NCI-H1694 (cell line): ENCODE measurements at places on chromosomes 1 and 21.

GRCh38 chr1:232074265-232074664, 447.7 kb downstream of the DISC1 start:
- no peak for DNase-seq

DNA sequence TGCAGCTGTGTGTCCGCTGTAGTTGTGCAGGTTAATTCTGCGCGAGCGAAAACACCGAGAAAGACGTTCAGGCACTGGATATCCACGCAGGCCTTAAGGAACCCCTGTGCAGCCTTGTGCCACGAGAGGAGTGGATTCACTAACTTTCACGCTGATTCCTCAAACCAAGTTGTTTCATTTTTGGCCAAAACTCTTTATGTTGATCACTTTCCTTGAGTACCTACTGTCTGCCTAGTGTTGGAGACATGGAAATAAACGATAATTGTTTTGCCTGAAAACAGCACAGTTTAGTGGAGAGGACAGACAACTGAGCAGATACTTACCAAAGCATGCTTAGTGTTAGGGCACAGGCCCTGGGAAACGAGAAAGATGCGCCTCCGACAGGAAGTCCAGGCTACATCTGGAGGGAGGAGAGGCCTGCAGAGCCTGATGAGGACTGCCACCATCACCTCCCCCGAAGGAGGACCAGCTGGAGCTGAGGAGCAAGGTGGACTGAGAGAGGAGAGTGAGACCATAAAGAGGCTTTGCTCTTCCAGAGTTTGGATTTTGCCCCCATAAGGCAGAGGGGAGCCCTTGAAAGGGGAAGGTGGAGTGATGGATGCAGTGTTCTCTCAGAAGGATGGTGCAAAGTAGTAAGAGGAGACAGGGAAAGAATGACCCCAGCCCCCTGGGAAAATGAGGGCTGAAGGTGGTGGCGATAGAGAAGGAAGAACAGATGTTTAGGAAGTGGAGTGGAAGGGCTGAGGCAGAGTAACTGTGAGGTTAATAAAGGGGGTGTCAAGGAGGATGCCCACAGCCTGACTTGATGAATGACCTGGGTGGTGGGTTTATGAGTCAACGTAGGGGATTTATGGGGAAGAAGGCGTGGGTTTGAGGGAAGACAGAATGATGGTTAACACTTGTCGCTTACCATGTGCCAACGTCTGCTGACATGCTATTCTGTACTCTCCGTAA, 956 bp upstream of the SCAF4 start:
- peak; percentile 64 for DNase-seq

DNA sequence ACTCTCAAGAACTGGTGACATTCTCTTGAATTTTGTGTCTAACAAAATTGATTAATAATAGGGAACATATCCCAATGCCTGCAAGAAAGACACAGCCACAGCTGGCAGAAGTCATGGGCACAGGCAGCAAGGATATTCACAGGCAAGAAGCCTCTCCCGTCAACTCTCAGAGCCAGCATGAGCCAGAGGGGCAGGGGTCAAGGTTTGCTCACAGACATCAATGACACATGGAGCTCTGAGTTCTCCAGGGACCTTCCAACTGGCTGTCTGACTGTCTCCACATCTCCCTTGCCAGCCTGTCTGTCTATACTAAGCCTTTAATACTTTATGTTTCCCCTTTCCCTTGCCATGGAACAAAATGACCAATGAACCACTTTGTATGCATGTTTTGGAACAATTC, 101.5 kb upstream of the RAB4A start:
- DNase-seq = no peak

DNA sequence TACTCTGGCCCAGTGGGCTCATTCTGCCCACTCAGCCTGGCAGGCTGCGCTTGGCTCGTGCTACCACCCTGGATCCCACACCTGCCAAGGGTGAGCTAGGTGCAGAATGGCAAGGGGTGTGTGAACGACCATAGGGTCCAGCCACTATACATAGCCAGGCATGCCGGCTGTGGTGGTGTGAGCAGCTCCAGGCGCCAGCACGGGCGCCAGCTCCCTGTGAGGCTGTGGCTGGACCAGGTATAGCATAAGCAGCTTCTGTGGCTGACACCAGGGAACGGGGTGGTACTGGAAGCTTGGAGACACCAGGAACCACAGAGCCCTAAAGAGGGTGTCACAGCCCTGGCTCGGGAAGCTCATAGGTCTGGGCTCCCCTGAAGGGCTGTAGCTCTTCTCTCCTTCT, 18.6 kb downstream of the CCDC18 start:
- no peak for DNase-seq

DNA sequence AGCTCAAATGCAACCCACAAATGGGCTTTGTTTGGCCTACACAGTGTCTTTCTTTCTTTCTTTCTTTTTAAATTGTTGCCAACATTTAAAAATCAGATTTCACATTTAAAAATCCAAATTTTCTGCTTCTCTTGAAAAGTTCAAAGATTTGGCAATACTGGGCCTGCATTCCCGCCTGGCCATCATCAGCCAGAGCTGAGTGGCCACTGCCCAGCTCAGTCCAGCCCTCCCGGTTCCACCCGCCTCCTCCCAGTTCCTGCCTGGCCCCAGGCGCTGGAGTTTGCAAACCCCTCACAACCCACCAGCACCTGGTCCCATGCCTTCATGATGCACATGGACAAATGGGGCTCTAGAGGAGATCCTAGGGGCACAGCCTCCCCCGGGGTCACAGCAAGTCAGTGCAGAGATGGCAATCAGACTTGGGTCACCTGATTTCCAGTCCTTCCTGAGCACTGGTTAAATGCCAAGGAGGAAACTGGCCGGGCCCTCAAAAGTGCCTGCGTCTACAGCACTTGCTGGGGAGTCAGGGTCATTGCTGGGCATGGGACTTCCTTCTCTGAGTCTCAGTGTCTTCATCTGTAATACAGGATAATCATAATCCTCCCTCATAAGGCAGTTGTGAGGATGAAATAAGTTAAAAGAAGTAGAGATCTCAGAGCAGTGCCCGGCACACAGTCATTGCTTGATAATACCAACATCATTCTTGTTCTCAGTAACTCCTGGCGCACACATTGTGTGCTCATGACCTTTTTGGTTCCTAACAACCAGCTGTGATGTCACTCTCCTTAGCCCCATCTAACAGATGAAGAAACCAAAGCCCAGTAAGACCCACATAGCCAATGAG, 41.0 kb upstream of the LAPTM5 start:
- DNase-seq = no peak
